Myocyte (in vitro differentiated cells): ENCODE measurements at places on chromosomes 16 and 17. TPM values are rescaled to one million over a fixed set of nuclear protein-coding genes. Genes with fewer than 3 reads are reported as not detected.

DNA sequence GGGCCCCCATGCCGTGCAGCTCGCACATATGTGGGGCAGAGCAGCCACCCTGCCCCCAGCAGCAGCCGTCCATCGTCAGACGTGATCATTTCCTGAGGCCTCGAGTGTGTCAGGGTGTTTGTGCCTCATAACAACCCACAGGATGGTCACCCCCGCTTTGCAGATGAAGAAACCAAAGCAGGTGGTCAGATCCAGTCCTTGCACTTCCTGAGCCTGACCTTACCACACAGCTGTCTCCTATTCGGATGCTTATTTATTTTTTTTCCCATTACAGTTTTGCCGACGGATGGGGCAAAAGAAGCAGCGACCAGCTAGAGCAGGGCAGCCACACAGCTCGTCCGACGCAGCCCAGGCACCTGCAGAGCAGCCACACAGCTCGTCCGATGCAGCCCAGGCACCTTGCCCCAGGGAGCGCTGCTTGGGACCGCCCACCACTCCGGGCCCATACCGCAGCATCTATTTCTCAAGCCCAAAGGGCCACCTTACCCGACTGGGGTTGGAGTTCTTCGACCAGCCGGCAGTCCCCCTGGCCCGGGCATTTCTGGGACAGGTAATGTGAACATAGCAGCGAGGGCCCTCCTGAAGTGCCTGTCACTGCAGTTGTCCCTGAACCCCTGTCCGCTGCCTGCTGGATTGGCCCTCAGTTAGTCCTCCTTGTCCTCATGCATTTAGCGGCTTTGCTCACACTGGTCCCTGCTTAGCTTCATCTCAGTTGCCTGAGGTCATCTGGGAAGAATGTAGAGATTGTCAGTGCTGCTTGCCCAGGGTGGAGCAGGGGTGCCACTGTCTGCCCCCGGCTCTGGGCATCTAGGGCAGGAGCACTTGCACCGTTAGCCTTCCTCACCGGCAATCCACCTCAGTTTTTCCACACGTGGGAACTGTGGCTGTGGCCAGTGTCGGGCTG lies 1.4 kb downstream of the MPG start:
- peak; percentile 75 for DNase-seq

GRCh38 chr17:39281806-39282205 lies 56.1 kb upstream of the STAC2 start:
- peak; percentile 25 for DNase-seq

NXPH3 gene
- not detected in 2 replicates for total RNA-seq

- no peak for DNase-seq
Observed at GRCh38 chr16:87535855-87536794, 43.3 kb upstream of the ZCCHC14 start.

DNA sequence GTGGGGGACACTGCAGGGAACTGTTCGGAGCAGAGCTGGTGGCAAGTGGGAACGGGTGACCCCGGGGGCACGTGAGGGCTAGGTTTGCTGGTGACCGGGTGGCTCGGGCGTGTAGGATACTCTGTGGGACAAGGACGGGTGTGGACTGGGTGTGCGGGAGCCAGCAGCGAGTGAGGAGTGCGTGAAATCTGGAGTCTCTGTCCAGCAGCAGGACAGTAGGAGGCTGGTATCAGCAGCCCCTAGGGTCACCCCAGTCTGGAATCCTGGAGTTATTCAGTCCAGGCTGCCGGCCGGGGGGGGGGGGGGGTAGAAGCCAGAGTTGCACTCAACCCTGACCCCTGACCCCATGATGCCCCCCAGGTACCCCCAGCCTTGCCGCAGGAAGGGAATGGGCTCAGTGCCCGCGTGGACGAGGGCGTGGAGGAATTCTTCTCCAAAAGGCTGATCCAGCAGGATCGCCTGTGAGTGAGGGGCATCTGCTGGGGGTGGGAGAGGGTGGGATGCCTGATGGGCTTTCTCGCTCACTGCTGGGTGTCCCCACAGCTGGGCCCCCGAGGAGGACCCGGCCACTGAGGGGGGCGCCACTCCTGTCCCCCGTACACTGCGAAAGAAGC lies 6.2 kb downstream of the ACD start:
- DNase-seq, result no peak

AANAT gene
- total RNA-seq, result not detected in 2 replicates

- DNase-seq, result no peak
Observed at GRCh38 chr16:19757762-19758595, 39.9 kb downstream of the IQCK start.

- no peak for DNase-seq
Observed at GRCh38 chr17:80760511-80760911, 215.9 kb downstream of the RPTOR start.

DNA sequence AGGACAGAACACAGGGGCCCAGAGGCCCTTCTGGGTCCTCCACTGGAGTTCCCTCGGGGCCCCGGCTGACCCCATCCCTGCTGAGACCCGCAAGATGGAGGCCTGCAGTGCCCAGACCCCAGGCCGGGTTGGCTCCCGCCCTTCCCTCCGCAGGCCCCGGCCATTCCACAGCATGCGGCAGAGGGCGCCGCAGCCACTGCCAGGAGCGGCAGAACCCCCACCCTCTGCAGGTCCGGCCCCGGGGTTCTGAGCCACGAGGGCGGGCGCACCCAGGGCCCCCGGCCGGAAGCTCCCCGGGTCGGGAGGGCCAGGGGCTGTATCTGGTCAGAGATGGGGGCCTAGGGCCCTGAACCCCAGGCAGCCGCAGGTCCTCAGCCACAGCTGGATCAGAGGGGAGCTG lies 2.4 kb upstream of the PERCC1 start:
- no peak for DNase-seq

GRCh38 chr17:70031341-70031740 lies 43.7 kb upstream of the KCNJ16 start:
- peak; percentile 52 for DNase-seq

GRCh38 chr17:46986366-46986765 lies 7.3 kb upstream of the RPRML start:
- DNase-seq, result peak; percentile 66

GRCh38 chr17:72334205-72334604 lies 213.4 kb downstream of the SOX9 start:
- DNase-seq, result peak; percentile 89

- DNase-seq, result no peak
Observed at GRCh38 chr17:73360961-73361761, 49.4 kb upstream of the CDC42EP4 start.

GRCh38 chr16:776824-777223 lies 11.4 kb downstream of the RPUSD1 start:
- DNase-seq, result no peak

CCL23 gene
- not detected in 2 replicates for total RNA-seq

- DNase-seq, result no peak
Observed at GRCh38 chr16:13634959-13635358, 285.0 kb upstream of the ERCC4 start.

UBE2I gene
- total RNA-seq, result 48.5 and 57.2 TPM in 2 replicates

KRT16 gene
- not detected in 2 replicates for total RNA-seq

DNA sequence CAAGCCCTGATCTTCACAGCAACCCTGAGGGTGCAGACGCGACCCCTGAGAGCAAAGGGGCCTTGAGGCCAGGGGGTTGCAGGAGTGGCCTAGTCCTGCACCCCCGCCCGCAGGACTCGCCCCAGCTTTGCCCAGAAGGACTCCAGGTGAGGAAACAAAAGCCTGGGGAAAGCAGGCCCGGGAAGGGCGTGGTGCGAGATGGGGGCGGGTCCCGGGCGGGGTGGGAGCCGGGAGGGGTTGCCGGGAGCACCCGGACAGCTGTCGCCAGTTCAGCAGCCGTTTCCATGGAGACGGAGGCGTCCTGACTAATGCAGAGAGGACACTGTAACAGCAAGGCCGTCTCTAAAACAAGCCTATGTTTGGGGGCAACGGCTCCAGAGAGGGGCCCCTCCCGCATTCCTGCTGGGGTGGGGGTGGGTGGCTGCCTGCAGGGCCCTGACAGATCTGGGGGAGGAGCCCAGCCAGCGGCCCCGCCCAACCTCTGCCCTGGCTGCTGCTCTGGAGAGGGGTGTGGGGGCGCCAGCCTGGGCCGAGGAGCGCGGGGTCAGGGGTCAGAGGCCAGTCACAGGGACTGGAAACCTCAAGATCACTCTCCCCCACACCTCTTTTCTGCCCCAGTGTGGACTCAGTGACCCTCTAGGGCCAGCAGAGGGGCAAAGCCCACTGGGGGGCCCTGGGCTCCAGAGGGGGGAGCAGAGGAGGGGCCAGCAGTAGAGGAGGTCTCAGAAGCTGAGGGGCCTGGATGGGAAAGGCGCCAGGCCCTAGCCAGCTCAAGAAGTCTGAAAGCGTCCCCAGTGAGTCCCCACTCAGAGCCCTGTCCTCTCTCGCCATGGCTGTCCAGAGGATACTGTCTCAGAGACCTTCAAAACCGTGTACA lies 3.1 kb upstream of the TPPP3 start:
- peak; percentile 99 for DNase-seq

BCL6B gene
- not detected in 2 replicates for total RNA-seq

- DNase-seq, result no peak
Observed at GRCh38 chr16:86755571-86756006, 177.2 kb downstream of the FOXL1 start.

- DNase-seq, result peak; percentile 53
Observed at GRCh38 chr17:51119415-51120356, 982 bp downstream of the SPAG9 start.

GRCh38 chr17:66567234-66568170 lies 265.1 kb downstream of the PRKCA start:
- DNase-seq, result peak; percentile 85

IQCK gene
- 24.6 and 26.3 TPM in 2 replicates for total RNA-seq

GRCh38 chr17:34265711-34266110 lies 4.3 kb upstream of the CCL7 start:
- DNase-seq, result no peak

DNA sequence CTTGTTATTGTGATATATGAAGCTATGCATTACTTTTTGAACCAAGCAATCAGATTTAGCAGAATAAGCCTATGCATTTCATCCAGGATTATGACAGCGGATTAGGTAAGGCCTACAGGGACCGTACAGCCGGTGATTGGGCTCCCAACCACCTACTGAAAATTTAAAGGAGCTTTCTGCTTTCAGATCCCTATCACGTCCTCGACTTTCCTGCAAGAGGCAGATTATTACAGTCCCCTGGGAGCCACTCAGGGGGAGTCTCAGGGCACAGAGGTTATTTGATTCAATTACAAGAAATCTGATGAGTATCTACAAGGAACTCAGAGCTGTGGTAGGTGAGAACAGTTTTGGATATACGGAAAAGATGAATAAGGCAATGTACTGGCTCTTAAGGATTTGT lies 80.7 kb downstream of the HS3ST3B1 start:
- DNase-seq, result no peak

GRCh38 chr16:26649381-26650045 lies 417.2 kb upstream of the C16orf82 start:
- no peak for DNase-seq

SOST gene
- total RNA-seq, result not detected in 2 replicates

DNA sequence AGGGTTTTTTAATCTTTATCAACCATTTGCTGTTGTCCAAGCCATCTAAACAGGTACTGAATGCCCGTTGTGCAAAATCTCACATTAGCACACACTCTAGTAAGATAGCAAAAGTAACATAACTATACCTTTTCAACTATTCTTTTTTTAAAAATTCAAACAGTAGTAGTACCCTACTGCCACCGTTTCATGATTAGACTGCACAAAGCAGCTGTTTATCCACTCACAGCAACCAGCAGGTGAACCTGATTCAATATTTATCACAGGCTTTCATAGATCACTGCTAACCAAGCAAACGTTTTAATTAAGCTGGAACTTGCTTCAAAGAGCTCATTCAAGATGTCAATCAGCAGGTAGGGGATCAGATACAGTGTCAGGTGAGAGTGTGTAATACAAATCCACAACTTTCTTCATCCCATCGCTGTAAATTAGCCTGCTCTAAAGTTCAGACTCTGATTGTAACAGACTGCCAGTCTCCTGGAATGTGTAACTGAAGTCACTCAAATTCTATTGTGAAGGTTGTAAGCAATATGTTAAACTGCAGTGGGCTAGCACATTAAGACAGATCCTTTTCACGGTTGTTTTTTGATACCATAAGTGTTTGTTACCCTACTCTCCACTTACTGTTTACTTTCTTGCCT lies 47.3 kb downstream of the BRIP1 start:
- DNase-seq, result no peak

DNA sequence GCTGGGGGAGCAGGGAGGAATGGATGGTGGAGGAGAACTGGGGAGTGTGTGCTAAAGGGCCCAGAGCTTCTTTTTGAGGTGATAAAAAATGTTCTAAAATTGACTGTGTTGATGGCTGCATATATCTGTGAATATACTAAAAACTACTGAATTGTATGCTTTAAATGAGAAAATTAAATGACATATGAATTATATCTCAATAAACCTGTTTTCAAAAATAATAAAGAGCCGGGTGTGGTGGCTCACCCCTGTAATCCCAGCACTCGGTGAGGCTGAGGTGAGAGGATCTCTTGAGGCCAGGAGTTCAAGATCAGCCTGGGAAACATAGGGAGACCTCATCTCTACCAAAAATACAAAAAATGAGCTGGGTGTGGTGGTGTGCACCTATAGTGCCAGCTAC lies 16.8 kb downstream of the SRL start:
- DNase-seq, result no peak

GRCh38 chr16:30948667-30949649 lies at the start of gene ORAI3:
ORAI3 (plus strand) TSS chr16:30949068; CDS start chr16:30949290, 222 bp downstream.
- peak; percentile 73 for DNase-seq

C17orf75 gene
- 9.8 and 13.7 TPM in 2 replicates for total RNA-seq

GRCh38 chr16:8611886-8612600 lies 9.5 kb upstream of the METTL22 start:
- DNase-seq, result no peak

LPCAT2 gene
- total RNA-seq, result 5.8 and 6.2 TPM in 2 replicates

DNA sequence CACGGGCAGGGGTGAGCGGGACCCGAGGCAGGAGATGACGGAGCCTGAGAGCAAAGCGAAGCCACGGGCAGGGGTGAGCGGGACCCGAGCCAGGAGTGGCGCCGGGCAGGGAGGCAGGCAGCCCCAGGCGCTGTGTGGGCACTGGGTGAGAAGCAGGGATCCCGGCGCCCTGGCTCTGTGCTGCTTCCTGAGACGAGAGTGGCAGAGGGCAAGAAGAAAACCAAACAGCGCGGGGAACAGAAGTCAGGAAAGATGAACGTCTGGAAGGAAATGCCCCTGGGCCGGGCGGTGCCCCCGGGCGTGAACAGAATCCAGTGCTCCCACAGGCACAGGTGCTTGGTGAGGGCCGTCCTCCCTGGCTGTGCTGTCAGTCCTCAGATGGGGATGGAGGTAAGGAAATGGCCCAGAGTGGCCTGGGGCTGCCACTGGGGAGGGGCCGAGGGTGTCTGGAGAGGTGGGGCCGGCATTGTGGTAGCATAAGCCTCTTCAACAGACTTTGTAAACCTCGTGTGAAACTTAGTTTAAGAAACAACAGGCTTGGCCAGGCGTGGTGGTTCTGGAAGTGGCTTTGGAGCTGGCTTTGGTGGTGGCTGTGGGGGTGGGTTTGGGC lies 9.8 kb downstream of the ASPSCR1 start:
- no peak for DNase-seq
